Stimulated activated naive CD4-positive, alpha-beta T cell treated with Interleukin-2 at 50 U/mL for 16 hours (primary cell): ENCODE measurements at places on chromosomes 12 and 14.

GRCh38 chr12:112179916-112180315 is 54.6 kb downstream of the TRAFD1 start:
- DNase-seq: no peak

DNA sequence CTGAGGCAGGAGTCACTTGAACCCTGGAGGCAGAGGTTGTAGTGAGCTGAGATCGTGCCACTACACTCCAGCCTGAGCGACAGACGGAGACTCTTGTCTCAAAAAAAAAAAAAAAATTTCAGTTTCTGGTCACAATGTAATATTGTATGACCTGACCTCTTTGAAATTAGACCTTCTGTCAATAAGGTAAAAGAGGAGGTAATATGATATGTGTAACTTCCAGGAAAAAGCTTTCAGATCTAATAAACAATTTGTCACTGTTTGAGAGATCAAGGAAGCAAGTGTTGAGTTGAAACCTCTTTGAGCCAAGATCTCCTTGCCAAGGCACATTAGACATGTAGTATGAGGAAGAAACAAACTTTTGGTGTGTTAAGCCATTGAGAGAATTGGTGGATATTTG is 101.7 kb upstream of the ATF7IP start:
- no peak for DNase-seq

- no peak for DNase-seq
These were observed 1.4 kb upstream of the DIO3 start for GRCh38 chr14:101559624-101560533.

- no peak for DNase-seq
These were observed 15.5 kb downstream of the MMAB start for GRCh38 chr12:109557805-109558204.
